ENCODE measurements at places on chromosomes 7 and 10.

DNA sequence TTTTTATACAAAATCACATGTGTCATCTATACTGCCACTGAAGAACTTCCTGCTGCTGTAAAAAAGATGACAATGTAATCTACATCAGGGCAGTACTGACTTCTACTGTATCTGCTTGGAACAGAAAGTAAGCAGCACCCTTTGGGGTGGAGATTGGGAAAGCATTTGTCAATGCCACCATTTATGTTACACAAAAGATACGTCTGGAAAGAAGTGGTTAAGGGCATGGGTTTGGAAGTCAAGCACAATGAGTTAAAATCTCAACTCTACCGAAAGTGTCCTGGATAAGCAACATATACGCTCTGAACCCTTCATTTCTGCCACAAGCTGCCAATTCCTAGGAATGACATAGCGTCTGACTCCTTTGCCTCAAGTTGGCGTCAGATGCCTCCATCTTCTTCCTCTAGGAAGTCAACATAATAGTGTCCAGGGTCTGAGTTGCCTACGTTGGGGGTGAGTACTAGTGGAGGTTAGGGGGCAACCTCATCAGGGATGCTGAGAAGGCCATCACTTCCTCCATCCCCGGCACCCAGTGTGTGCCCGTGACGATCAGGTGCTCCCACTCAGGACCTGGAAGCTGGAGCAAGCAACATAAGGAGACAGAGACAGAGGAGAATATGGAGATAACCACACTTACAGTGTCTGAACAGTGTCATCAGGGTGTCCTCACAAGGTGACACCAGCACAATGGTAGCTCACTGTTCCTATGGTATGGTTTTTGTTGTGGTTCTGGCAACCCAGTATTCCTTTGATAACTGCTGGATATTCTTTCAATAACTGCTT is 58.3 kb downstream of the SGMS1 start:
- no peak for DNase-seq

DNA sequence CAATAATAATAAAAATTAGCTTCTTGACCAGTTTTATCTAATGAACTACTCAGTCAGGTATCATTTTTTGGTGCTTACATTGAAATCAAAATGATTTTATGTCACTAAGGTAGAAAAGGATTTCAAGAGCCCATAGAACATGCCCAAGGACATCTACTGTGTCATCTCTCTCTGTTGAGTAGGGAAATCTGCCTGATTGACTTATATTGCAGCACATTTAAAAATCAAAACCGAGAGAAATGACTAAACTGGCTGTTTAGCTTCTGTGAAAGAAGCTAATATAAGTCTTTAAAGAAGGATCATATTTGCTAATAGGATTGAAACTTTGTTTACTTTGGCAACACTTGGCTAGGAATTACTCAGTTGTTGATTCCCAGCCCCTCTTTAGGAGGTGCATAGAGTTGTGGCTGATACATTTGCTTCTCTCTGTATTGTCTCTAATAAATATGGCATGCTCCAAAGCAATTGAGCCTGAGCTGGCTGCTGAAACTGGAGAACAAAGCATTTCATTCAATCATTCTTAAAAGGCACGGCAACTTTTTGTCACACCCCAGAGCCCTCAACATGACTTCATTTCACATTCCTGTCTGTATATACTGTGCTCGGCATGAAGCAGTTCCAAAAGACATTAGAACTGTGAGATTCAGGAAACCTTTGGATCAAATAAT is 1096.9 kb upstream of the POT1 start:
- DNase-seq: no peak

DNA sequence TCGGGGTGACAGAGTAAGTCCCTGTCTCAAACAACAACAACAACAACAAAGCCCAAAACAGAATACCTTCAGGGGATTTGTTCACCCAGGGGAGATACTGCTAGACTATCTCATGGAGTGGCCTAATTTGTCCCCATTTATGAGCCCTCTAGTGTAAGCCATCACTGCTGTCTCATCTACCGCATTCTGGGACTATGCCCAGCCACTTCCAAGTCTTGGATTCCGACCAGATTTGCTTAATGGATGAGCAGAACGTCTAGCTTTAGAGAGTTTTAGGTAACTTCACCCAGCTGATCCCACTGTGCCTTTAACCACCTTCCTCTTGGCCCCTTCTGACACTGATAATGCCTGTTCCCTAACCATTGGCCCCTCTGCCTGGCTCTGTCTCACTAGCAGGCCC is 47.1 kb downstream of the PAPSS2 start:
- no peak for DNase-seq

DNA sequence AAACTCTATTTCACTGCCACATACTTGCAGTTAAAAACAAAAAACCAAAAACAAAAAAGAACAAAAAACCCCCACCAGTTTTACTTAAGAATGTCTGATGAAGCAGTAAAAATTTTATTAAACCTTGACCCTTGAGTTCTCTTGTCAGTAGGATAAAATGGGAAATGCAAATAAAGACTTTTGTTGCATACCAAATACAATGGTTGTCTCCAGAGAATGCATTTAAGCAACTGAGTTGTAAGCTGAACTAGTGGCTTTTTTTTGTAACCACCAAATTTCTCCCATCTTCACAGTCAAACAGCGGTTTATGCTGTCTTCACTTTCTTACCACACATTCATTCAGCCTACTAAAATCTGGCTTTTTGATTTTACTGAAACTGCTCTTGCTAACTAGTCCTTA is 3.1 kb downstream of the SYPL1 start:
- no peak for DNase-seq

GRCh38 chr10:17181751-17182150 is 19.7 kb downstream of the TRDMT1 start:
- no peak for DNase-seq

DNA sequence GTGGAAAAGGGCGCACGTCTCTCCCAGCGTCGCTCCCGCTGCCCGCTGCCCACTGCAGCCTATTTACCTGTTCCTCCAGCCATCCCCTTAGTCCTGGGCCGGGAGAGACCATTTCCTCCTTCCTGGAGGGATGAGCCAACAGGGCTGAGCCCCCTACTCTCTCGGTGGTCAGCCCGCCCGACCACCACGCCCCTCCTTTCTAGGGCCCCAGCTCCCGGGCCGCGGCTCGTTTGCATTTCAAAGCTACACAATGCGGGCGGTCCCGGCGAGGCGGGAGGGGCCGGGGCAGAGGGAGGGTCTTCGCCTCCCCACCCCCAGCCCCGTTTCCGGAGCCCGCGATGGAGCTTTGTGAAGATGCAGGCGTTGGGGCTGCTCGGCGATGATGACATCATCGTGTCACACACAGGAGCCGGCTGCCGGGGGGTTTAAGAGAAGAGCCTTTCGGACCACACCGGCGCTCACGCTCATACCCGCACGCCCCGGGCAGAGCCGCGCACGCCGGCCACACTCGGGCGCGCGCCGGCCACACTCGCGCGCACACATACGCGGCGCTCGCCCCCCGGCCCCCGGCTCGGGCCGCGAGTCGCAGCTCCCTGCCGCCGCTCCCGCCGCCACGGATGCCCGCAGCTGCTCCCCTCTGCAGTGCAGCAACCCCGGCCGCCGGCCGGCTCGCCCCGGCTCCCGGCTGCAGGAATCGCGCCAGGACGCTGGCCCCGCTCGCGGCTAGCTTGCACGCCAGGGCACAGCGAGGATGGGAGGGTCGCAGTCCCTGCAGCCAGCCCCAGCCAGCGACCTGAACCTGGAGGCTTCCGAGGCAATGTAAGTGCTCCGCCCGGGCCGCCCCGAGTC is 107.7 kb upstream of the BTBD16 start:
- DNase-seq: no peak

GRCh38 chr7:23334482-23335056 is 35.4 kb downstream of the MALSU1 start:
- no peak for DNase-seq

DNA sequence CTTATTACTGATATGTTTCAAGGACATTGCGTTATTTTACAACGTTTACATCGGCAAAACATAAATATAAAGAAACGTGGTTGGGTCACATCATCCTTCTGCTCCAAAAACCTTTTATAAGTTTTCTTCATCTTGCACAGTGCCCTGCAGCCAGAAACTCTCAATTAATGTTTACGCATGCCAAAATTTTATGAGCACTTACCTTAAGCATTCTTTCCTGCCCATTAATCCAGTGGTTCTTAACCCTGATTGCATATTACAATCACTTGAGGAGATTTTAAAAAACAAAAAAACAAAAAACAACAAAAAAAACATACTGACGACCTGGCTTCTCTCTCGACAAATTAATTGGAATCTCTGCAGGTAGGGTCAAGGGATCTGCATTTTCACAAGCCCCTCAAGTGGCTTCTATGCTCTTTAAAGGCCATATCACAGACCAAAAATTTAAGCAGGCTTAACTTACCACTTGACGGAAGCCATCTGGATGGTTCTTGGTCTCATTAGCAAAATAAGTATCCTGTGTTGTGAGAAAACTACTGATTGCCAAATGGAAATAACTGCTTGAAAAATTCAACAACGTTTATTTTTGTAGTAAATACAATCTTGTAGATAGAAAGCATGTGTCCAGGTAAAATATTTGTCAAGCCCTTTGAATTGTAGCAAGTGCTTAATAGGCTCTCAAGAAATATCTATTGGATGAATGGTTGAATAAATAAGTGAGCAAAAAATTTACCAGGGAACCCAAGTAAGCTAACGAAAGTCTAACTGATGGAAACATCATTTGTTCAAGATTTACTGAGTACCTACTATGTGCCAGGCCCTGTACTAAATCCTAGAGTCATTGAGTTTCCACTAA is 30.9 kb upstream of the SLC16A12 start:
- DNase-seq: no peak

DNA sequence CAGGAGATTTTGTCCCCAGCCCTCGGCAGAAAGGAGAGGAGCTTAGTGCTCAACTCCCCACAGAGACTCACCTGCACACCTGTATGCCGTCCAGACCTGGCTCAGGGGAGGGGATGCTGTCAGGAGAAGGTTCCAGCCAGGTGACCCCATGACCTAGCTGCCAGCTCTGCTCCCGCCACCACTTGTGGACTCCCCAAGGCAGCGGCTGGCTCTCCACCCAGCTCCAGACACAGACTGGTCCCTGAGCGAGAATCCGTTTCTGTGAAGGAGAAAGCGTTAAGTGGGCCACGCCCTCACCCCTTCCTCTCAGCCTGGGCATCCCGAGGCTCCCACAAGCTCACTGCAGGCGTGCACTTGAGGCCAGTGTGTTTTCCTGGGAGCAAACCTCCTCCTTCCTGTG is 76.4 kb downstream of the RGS10 start:
- DNase-seq: no peak
